ENCODE measurements at places on chromosomes 7 and 10.

DNA sequence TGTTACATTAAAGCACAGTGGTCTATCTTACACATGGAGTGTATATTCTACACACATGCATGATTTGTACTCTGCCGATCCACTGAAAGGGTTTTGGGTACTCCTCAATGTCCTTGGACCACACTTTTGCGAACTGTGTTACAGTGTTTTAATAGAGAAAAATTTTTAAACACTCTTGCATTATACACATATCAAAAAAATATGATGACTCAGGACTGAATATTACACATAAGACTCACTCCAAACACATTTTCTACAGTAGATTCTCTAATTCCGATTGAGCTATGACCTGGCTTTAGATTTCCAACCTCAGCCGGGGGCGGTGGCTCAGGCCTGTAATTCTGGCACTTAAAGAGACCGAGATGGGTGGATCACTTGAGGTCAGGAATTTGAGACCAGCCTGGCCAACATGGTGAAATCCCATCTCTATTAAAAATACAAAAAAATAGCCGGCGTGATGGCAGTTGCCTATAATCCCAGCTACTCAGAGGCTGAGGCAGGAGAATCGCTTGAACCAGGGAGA, 222.4 kb downstream of the CACNA2D1 start:
- no peak for DNase-seq

DNA sequence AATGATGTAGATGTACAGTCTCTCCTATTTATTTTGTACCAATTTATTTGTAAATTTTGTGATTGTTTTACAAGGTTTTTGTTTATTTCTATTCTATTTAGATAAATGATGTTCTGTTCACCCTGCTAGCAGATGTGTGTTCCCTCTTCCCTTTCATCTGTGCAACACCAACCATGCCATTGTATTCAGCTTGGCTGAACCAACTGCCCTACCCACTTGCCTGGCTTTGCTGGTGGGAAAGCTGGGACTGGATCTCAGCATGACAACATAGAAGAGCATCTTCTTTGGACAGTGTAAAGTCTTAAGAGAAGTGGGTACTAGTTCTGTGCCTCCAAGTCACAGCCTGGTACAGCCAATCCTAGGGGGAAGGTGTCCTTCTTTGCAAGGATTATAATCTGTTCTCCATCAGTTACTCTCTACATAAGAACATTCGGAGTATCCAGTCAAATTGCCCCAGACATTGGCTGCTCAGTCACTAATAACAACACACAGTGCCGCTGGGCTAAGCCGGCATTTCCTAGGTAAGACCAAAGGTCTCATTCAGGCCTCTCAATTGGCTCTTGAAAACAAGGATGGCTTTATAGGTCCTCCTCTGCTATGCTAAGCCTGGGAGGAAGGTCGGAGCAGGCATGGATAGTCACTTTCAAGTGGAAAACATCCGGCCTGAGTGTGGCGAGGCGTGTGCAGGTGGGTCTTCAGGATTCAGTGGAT, 109.7 kb downstream of the NT5C2 start:
- DNase-seq = no peak

DNA sequence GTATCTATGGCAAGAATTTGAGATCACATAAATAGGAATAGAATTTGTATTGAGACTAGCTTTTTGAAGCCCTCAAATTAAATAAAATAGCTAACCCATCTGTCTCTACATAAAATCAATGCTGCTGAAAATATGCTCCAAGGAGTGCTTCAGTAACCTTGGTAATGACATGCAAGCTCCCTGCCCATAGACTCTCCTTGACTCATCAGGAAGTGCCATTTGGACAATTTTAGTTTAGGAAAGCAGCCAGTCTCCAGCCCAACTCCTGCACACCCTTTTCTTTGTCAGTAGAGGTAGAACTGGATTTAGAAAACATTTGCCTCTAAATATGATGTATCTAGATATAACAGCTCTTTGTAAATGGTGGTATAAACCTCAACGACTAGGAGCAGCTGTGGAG, 69.9 kb upstream of the PTPRZ1 start:
- DNase-seq = no peak

GRCh38 chr10:66782776-66783175, 143.1 kb upstream of the LRRTM3 start:
- DNase-seq = no peak

GRCh38 chr10:3765146-3765545, 19.9 kb downstream of the KLF6 start:
- no peak for DNase-seq

DNA sequence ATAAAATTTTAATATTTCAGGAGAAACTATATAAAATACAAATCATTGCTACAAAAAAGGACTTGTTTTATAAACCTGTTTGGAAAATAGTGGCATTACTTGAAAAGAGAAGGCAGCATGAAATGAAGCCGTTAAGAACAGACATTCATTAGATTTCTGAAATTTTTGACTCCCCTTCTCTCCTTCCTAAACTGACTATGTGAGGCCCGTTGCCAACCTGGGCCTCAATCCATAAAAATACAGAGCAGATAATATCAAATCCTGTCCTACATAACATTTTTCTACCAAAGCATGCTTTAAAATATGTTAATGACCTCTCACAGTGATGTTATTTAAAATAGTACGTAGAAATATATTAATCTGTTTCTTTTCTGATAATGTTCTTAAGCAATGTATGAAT, 34.5 kb upstream of the ING3 start:
- no peak for DNase-seq

DNA sequence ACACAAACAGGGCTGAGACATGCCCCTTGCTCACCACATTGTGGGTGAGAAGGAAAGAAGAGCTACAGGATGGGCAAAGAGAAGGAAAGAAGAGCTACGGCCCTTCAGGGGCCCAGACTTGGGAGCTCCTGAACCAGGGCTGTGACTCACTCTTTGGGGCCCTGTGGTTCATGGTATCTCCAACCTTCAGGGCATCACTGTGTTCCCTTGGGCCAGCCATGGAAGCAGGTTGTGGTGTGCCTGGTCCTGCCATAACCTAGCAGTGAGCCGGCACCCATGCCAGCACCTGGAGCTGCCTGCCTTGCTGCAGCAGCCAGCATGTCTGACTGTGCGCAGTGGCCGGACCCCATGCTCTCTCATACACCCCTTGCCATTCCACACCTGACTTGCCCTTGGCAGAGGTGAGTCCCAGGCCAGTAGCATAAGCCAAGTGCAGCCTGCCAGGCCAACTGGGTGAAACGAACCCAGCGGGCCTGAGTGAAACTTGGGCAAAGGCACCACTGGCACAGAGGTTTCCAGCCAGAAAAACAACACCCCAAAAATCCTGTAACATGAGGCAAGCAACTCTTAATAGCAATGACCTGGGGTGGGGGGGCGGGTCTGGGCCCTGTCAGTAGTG, 89.0 kb upstream of the CACUL1 start:
- DNase-seq = no peak

- DNase-seq = no peak
These were observed 20.7 kb upstream of the TSPAN13 start for GRCh38 chr7:16732828-16733227.

Data from stimulated activated CD8-positive, alpha-beta memory T cell treated with anti-CD3 and anti-CD28 coated beads, Interleukin-4, amount 100 ng/mL, for 1 hour (primary cell).